ENCODE measurements at places on chromosomes 13 and 19.

DNA sequence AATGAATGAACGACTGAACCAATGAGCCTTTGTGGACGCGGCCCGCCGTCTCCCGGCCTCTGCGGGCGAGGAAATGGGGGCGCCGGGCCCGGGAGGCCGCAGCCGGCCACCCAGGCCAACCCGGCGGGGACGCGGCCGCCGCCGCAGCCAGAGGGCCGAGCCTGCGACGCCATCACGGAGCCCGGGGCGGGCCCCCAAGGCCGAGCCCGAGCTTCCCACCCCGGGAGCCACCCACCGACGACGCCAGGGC lies 216 bp downstream of the SUGP2 start:
- DNase-seq, result no peak

- peak; percentile 52 for DNase-seq
Measured at GRCh38 chr13:71677124-71677523, 189.9 kb downstream of the DACH1 start.

- no peak for DNase-seq
Measured at GRCh38 chr13:64020126-64020525, 2604.5 kb upstream of the PCDH20 start.

GRCh38 chr13:28237944-28238343 lies 99.6 kb downstream of the PAN3 start:
- DNase-seq, result no peak

DNA sequence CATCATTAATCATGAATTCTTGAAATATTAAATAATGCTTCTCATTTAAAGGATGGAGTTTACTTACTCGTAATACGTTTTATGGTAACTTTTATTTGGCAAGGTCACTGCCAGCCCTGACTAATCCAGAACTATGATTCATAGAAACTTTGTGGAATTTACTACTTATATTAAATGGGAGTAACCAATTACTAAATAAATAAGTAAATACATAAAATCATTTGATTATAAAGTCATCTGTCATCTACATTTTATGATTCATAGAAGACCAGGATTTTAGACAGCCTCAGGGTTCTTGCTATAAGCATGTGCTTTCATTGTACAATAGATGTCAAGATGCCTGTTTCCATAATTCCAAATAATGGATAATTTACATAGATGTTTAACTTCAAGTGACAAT lies 611.1 kb downstream of the TBC1D4 start:
- no peak for DNase-seq

GRCh38 chr13:39016787-39017186 lies 21.1 kb downstream of the PROSER1 start:
- DNase-seq, result no peak

GRCh38 chr19:1465191-1466016 lies 13.6 kb downstream of the C19orf25 start:
- DNase-seq, result no peak

DNA sequence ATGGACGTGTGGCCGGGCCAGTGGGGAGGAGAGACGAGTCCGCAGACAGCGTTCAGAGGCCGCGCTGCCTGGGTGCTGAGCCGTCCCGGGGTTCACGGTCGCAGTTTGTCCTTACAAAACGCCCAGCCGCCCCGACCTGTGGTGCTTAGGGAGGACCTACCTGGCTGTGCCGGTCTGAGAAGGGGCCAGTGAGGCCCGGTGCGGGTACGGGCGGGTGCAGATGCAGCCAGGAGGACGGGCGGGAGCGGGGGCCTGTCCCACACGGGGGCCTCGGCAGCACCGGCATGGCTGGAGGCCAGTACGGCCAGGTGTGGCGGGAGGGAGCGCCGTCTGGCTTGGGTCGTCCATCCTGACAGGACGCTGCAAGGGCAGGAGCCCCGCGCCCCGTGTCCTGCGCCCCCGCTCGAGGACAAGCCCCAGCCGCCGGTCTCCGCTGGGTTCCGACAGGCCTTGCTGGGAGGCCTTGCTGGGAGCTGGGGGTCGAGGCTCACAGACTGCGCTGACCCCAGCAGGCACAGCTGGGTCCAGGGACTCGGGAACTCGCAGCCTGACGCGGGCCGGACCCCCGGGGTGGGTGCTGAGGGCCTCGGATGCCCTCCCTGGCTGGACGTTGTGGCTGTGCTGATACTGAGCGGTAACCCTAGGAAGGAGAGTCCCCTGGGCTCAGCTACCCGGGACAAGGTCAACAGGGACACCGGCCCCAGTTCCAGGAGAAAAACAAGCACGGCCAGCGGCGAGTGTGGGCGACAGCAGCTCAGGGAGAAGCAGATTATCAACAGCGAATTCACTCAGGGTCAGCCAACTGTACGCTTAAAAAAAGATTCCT lies 5.3 kb upstream of the PROZ start:
- DNase-seq, result no peak

DNA sequence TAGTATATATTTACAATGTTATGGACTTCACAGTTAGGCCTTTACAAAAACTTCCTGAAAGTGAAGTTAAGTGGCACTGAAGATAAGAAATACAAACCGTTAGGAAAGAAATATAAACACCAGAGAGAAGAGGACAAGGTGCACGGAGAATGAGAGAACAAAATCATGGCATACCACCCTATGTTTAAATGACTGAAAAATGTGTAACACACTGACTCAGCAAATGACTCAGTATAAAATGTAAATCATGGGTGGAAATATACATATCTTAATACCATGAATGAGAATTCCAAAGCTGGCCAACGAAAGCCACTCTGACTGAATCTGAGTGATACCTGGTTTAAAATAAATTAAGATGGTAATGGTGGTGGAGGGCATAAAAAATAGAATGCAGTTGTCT lies 260.8 kb downstream of the DNAJC15 start:
- no peak for DNase-seq

- no peak for DNase-seq
Measured at GRCh38 chr13:101530293-101530692, 77.8 kb downstream of the ITGBL1 start.

DNA sequence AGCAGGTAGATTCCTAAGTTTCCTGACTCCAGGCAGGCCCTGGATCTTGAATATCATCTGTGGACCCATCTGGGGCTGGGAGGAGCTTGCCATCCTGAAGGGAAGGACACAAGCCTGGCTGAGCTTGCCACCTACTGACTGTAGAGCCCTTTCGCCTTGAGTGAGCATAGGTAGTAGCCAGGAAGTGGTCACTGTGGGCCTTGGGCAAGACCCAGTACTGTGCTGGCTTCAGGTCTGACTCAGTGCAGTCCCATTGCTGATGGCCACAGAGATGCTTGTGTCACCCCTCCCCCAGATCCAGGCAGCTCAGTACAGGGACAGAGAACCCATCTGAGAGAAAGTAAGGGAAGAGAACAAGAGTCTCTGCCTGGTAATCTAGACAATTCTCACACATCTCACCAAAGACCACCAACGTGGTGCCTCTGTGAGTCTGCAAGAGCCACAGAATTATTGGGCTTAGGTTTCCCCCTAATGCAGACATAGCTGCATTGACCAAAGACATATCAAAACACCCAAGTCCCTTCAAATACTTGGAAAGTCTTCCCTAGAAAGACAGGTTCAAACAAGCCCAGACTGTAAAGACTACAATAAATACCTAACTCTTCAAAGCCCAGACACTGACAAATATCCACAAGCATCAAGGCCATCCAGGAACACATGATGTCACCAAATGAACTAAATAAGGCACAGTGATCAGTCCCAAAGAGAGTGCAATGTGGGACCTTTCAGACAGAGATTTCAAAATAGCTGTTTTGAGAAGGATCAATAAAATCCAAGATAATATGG lies 108.2 kb upstream of the WASF3 start:
- no peak for DNase-seq

DNA sequence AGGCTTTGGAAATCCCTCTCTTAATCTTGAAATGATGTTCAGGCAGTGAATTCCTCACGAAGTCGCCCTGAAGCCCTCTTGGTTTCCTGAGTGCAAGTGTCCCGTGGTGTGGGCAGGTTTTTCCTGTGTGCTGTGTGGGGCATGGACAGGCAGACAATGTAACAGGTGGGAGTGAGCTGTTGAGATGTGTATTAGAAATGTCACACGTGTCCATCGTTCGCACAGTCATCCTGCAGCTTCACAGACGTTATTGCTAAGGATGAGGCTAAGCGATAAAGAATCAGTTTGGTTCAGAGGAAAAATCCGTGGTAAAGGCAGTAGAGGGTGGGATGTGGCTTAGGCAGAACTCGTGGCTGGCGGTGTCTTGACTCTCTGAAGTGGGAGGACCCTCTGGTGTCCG lies 51.7 kb downstream of the SMARCA4 start:
- no peak for DNase-seq

DNA sequence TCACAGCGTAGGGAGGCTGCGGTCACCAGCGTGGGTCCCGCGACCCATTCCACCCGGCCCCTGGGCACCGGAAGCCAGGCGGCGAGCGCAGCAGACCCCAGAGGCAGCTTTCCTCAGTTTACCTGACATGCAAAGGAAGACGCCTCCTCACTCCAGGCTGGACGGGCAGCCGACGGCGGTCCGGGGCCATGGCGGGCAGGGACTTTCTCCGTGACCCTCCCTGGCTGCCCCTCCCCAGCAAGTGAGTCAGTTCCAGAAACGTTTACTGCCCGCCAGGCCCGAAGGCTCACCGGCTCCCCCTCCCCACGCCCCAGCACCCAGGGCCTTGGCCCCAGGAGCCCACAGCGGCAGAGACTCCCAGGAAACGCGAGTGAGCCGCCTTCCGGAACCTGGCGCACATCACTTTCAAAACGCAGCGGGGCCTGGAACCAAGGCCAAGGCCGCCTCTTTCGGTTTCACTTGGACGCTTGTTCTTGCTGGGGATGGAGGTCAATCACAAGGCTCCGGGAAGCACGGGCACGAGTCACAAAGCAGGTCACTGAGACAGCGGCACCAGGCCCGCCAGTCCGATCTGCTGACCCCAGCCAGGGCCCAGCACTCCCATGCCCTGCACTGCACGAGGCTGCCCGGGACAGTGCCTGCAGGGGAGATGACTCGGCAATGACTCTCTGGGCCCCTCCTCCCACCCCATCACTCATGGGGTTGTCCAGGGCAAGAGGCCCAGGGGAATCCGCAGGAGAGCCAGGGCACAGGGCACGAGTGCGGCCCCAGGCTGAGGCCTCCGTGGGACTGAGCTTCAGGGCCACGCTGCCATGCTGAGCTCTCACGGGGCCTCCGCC lies 5.3 kb downstream of the SBNO2 start:
- no peak for DNase-seq

DNA sequence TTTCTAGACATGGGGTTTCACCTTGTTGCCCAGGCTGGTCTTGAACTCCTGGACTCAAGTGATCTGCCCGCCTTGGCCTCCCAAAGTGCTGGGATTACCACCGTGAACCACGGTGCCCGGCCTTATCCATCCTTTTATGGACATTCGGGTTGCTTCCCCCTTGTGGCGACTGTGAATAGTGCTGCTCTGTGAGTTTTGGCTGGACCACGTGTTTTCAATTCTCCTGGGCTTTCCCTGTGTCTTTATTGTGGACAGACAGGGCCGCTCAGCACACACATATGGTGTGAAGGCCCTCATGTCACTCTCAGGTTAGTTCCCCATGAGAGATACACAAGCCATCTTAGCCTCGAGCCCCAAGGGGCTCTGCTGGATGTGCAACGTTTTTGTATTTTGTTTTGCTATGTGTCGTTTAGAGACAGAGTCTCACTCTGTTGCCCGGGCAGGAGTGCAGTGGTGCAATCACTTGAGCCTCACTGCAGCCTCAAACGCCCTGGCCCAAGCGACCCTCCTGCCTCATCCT lies 40.5 kb downstream of the MAU2 start:
- DNase-seq, result no peak

- no peak for DNase-seq
Measured at GRCh38 chr13:46119883-46120614, 15.2 kb upstream of the CPB2 start.

GRCh38 chr13:31686670-31687425 lies 52.5 kb upstream of the RXFP2 start:
- no peak for DNase-seq

GRCh38 chr13:96783057-96783456 lies 211.2 kb downstream of the OXGR1 start:
- DNase-seq, result no peak

GRCh38 chr13:98460516-98460915 lies 116.4 kb downstream of the STK24 start:
- DNase-seq, result no peak

DNA sequence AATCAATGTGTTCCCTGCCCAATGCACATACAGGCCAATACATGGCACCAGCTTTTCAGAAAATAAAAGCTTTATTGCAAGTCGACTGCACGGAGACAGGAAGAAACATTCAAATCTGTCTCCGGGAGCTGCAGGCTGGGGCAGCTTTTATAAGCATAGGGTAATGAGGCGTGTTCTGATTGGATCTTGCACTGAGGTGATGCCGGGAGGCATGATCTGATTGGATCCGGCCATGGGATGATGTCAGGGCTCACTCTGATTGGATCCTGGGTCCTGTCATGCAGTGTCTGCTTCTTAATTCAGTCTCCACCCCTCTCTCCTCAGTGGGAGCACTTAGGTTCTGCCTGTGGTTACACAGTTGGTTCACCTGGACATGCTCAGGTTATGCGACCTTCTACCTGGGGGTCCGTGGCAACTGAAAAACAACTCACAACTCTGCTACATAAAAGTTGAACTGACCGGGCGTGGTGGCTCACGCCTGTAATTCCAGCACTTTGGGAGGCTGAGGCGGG lies 11.8 kb upstream of the FBN3 start:
- DNase-seq, result no peak

DNA sequence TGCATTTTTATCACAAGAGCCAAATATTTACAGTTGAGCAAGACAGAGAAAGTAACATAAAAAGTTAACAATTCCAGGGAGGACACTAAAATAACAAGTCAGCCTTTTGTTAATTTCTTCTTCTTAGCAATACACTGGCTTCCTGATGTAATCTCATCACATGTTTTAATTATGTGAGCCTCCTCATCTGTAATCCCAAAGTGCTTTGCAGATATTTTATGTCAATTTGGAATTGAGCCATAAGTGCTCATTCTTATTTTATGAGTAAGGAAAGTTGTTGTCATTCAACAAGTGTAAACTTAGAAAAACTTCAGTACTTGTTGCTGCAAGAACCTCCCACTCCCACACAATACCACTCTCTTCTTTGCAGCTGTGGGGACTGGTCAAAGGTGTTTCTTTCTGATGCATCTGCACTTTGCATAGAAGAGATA lies 223.6 kb downstream of the GPC6 start:
- DNase-seq, result no peak

- DNase-seq, result no peak
Measured at GRCh38 chr13:100611678-100612492, 23.3 kb upstream of the GGACT start.

GRCh38 chr13:30849611-30850010 lies 56.5 kb upstream of the MEDAG start:
- DNase-seq, result no peak

DNA sequence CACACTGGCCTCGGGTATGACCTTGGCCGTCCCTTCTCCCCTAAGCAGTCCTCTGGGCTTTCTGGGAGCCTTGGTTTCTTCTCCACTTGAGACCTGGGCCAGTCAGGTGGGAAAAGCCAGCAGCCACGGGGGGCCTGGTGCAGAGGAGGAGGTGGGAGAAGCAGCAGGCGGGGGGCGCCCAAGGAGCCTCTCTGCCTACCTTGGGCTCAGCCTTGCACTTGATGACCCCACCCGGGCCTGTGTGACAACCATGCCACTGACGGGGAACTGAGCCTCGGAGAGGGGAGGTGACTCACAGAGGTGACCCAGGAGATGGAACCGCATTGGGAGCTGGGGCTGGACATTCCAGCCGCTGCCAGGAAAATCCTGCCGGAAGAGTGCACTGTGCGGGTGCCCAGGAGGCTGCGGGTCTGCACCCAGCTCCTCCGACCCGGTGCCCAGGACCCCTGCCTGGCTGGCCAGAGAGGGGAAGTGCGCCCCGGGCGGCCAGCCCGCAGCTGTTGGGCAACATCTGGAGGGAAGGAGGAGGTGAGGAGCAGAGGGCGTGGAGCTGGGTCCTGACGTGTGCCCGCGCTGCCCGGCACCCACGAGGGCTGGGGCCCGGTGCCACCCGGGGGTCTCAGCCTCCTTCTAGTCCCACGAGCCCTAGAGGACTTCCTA lies 23.4 kb upstream of the SLC7A10 start:
- no peak for DNase-seq

All from right renal cortex interstitium (tissue), 3 donors.